Right lobe of liver (tissue), 6 donors: ENCODE measurements at places on chromosomes 1 and 21. TPM values are rescaled to one million over a fixed set of nuclear protein-coding genes. Genes with fewer than 3 reads are reported as not detected.

- no peak overlapping the region for H3K27ac ChIP-seq
- no peak overlapping the region for H3K4me3 ChIP-seq
- H3K27me3 ChIP-seq = no peaks in the 10 kb centered on the region
- peaks cover 11% of the 10 kb centered on the region for H3K4me1 ChIP-seq
These were observed 3.8 kb downstream of the BCL9 start for GRCh38 chr1:147545133-147545532.

XCL2 gene
- not detected for total RNA-seq

SMCP gene
- not detected for total RNA-seq

DNA sequence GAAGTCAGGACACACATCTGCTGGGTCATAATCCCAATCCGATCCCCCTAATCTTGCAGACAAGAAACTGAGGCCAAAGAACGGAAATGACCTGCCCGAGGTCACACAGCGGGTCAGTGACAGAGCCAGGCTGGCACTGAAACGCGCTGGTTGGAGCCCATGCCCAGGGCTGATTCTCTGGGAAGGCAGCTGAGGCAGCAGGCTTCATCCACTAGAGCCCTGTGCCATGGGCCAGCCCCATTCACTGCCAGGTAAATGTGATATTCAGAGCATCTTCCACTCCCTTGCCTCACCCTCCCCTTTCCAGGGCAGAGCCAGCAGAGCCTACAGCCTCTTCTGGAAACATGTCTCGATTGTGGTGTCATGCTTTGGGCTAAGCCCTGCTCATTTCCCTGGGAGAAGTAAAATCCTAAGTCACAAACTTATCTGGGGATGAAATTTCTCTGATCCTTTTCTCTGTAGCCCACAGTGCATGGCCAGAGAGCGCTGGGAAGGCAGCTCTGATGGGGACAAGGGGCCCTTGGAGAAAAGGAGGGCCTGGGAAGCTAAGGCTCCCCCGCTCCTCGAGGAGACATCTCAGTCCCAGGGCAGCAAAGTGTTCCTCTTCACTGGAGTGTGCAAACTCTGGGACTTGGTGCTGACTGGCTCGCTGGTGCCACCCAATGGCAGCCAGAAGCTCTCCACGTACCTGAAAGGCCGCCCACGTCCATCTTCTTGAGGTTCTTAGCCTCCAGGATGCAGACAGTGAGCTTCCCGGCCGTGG is 110.4 kb downstream of the SYT2 start:
- H3K4me1 ChIP-seq = no peaks in the 10 kb centered on the region
- H3K27ac ChIP-seq = no peak overlapping the region
- no peaks in the 10 kb centered on the region for H3K36me3 ChIP-seq
- H3K27me3 ChIP-seq = no peaks in the 10 kb centered on the region
- DNase-seq = peak; percentile 58

CHML gene
- total RNA-seq = 2.8 TPM

RGSL1 gene
- total RNA-seq = not detected

PRKAA2 gene
- total RNA-seq = 3.2 TPM

GRCh38 chr1:56375326-56375804 is 204.0 kb downstream of the PLPP3 start:
- no peaks in the 10 kb centered on the region for H3K4me1 ChIP-seq
- no peak overlapping the region for H3K27ac ChIP-seq
- no peak for DNase-seq
- H3K36me3 ChIP-seq = no peaks in the 10 kb centered on the region
- no peak overlapping the region for H3K4me3 ChIP-seq
- no peaks in the 10 kb centered on the region for H3K27me3 ChIP-seq

DNA sequence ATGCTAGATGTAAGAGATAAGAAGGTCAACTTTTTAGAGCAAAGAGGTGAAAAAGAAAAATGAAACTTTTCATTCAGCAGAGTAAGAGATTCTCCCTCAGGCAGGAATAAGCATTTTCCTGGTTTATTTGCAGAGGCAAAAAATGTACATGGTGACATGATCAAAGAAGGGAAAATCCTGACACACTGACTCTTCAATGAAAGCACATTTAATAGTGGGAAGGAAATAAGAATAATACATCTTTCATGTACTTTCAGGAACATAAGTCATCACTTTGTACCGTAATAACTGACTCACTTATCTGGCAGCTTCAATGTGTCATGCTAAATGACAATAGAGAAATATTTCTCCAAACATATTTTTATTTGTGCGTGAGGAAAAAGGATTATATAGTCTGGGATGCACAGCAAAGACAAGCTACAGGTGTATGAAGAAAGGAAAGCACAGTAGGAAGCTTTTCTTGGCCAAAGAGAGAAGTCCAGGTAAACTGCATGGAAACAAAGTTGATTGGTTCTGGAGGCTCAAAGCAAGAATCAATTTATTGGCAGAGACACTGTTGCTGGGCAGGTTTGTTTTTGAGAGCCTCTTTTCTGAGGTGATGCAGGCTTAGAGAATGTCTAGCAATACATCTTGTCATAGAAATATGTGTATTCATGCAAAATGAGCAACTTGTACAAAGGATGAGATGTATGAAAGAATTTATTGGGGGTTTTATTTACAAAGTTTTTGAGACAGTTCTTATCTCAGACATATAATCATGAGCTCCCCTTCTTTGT is 1409.0 kb downstream of the PLA2G4A start:
- no peak for DNase-seq
- no peak overlapping the region for H3K4me3 ChIP-seq
- no peak overlapping the region for H3K27ac ChIP-seq
- H3K36me3 ChIP-seq = no peaks in the 10 kb centered on the region
- H3K4me1 ChIP-seq = no peaks in the 10 kb centered on the region
- no peaks in the 10 kb centered on the region for H3K27me3 ChIP-seq

TIAM1 gene
- total RNA-seq = 7.4 TPM

S100A7 gene
- total RNA-seq = not detected

DNA sequence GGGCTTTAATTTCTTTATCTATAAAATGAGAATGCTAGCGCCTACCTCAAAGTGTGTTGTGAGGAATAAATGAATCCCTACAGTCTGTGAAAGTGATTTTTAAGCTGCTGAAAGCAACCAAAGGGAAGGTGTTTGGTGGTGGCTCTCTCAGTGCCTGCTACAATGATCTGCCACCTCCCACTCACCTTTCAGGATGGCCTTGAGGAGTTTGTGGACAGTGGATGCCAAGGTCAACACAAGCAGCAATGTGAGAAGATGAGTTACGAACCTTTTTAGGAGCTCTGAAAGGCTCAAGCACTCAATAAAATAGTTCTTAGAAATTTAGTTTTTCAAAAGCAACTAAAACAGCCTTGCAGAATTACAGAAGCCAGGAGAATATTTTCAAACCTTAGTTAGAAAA is 176.6 kb upstream of the DPT start:
- H3K4me3 ChIP-seq = no peak overlapping the region
- no peak overlapping the region for H3K27ac ChIP-seq
- DNase-seq = no peak
- H3K4me1 ChIP-seq = no peaks in the 10 kb centered on the region
